ENCODE measurements at places on chromosomes 5 and 9.

- DNase-seq: no peak
Observed at GRCh38 chr5:169838688-169839087, 141.6 kb downstream of the INSYN2B start.

- no peak for DNase-seq
Observed at GRCh38 chr5:118468085-118468484, 520.3 kb downstream of the DTWD2 start.

GRCh38 chr5:128257076-128257475 lies 173.5 kb downstream of the SLC12A2 start:
- DNase-seq: no peak

DNA sequence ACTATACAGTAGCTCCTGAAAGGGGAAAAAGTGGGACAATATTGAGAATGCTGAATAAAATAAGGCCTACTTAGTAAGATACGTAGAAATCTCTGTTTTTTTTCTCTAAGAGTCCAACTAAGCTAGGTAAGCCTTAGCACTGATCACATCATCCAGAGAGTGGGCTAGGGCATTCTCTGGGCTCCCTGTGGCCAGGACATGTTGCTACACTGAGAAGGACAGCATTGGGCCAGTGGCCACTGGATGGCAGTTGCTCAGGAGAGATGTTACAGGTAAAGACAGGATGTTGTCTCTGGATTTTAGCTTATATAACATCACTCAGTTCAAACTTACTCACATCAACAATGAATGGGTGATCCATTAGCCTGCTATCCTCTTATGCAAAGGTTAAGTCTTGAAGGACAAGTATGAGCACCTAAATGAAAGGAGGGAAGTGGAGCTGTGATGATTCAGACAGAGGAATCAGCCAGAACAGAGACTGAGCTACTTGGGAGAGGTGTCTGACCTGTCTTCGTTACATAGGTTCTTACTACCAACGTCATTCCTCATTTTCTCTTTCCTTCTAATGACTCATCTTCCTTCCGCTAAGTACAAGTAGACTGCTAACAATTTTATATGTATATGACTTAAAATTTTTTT lies 226.6 kb upstream of the ADCY2 start:
- no peak for DNase-seq

- DNase-seq: no peak
Observed at GRCh38 chr5:88154891-88155290, 113.8 kb downstream of the TMEM161B start.

- peak; percentile 29 for DNase-seq
Observed at GRCh38 chr9:1460143-1460769, 410.1 kb downstream of the DMRT2 start.
